ENCODE measurements at places on chromosomes 16 and 17.
A peak's percentile ranks its signal among the peaks of the same experiment; 100 is the strongest.

GRCh38 chr16:1097156-1097555 lies 1.1 kb upstream of the C1QTNF8 start:
- no peak for DNase-seq

DNA sequence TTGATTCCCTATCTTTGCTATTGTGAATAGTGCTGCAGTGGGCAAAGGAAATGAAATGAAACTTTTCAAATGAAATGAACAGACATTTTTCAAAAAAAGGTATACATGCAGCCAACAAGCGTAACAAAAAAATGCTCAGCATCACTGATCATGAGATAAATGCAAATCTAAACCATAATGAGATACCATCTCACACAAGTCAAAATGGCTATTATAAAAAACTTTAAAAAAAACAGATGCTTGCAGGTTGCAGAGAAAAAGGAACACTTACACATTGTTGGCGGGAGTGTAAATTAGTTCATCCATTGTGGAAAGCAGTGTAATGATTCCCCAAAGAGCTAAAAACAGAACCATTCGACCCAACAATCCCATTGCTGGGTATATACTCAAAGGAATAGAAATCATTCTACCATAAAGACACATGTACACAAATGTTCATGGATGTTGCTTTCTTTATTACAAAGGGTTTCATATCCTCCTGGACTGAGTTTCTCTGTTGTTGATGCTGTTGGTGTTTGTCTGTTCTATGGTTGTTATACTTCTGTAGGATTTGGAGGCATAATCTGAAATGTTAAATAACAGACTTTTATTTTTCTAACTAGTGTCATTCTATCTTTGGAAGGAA lies 99.3 kb upstream of the SOX9 start:
- no peak for DNase-seq

GRCh38 chr16:11557801-11558200 lies 28.9 kb downstream of the LITAF start:
- no peak for DNase-seq

DNA sequence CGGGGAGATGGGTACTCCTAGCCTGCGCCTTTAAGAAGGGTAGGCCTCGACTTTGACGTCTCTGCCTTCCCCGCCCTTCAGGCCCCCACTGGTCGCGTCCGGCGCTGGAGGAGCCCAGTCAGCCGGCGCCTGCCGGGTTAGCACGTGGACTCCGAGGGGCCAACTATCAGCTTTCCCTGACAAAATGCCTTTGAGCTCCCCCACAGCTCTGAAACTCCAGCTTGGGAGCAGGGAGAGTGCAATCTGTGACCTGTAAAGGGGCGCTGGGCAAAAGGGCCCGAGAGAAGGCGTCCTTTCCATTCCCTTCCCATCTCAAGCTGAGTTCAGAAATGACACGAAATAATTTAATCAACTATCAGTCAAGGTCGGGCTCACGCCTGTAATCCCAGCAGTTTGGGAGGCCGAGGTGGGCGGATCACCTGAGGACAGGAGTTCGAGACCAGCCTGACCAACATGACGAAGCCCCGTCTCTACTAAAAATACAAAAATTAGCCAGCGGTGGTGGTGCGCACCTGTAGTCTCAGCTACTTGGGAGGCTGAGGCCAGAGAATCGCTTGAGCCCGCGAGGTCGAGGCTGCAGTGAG lies 2.3 kb upstream of the SLC25A39 start:
- DNase-seq = peak; percentile 96

- DNase-seq = no peak
Observed at GRCh38 chr16:87602821-87603683, 744 bp downstream of the JPH3 start.

DNA sequence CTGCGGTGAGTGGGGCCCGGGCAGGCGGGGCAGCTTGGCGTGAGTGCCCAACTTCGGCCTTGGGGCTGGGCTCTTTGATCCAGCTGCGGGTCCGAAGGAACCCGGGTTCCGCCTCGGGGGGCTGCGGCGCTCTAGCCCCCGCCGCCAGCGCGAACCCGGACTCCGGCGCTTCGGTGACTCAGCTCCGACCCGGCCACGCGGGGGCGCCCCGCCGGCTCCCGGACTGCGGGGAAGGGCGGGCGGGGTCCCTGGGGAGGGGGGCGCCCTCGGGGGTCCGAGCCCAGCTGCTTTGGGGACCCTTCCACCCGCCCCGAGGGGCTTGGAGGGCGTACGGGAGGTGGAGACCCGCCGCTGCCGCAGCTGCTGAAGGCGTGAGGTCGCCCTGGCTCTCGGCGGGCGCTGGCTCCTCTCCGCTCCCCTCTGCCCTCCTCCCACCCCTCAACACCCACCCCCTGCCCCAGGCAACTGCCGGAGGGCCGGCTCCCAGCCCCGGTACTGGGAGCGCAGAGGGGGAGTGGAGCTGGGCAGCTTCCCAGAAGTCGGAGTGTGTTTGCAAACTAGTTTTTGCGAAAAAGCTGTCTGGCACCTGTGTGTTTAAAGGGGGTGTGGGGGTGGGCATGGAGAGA lies 516 bp downstream of the CPNE2 start:
- no peak for DNase-seq

DNA sequence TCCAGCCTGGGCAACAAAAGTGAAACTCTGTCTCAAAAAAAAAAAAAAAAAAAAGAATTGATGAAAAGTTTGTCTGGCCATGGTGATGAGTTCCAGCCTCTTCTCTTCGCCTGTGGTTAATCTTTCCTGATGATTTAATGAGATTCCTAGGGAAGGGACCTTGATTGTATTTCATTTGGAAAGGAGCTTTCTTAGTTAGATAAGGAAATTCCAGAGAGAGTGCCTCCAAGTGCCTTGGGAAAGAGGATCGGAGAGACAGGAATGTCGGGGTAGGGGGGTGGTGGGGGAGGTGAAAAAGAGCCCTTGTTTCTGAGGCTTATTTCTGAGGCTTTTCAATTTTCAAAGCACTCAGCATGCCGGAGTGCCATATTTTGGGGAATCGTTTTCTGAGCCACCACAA lies 93.2 kb upstream of the SIAH1 start:
- no peak for DNase-seq

DNA sequence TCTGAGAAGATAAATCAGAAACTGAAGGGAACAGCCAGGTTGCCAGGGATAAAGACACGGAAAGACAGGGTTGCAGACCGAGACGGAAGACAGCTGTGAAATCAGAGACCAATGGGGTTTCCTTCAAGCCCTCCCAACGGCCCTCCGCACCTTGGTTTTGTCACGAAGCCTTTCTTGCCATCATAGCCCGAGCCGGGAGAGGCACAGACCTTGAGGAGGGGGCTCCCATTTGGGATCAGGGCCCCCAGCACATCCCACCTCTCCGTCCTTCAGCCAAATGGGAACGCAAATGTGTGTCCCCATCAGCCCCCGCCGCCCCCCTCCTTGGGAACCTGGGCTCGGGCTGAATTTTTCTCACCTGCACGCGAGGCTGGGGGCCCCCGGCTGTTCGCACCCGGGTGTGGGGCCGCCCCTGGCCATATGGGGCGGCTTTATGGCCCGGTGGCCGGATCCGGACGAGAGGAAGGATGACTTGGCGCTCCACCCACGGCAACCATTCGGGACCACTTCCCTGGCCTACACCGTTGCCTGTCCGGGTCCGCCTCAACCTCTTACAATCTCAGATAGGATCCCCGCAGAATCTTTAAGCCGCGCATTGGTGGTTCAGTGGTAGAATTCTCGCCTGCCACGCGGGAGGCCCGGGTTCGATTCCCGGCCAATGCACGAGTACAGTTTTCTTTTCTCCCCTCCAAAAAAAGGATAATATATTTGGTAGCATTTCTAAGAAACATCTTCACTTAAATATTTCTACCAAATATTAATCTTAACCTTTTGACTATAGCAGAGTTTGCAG lies 1.4 kb upstream of the HES7 start:
- DNase-seq = peak; percentile 82

GRCh38 chr16:27108826-27109665 lies 42.3 kb downstream of the C16orf82 start:
- DNase-seq = no peak

- DNase-seq = no peak
Observed at GRCh38 chr17:4514206-4514605, 15.5 kb downstream of the SPNS2 start.

GRCh38 chr17:76640550-76641380 lies 2.8 kb downstream of the ST6GALNAC1 start:
- DNase-seq = no peak

- DNase-seq = no peak
Observed at GRCh38 chr16:67147437-67148140, 3.2 kb downstream of the B3GNT9 start.

DNA sequence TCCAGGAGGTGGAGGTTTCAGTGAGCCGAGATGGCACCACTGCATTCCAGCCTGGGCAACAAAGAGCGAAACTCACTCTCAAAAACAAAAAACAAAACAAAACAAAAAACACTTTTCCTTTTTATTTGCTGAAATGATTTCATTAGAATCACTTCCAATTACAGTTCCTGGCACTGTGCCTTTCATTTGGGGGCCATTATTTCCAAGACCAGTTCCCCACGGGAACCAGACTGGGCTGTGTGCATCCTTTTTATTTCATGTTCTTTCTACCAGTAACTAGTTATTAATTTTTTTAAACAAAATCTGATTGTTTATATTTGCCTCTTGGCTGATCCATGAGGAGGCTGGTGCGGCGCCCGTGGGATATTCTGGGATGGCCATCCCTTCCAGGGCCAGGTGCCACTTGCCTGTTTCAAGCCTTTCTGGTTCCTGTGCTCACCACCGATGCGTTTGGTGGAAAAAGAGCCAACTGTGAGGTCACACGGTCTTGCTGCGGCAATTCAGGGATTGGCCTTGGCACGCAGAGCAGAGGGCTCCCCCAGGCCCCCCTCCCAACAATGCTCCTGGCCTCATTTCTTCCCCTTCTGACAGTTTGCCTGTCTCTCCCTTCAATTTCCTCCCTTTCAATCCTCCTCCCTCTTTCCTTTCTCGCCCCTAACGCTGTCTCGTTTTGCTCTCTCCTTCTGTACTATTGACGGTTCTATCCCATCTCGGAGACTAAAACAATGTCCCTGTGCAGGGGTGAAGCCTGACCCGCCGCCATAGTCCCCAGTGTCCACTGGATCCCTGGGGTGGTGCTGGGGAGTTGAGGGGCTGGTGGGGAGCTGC lies 13.4 kb downstream of the UBALD1 start:
- no peak for DNase-seq

GRCh38 chr17:2977157-2977556 lies 86.2 kb downstream of the OR1D5 start:
- no peak for DNase-seq

Data from NCI-H460 (cell line).